Fibroblast of skin of right quadriceps (primary cell): ENCODE measurements at places on chromosomes 13 and 19.

DNA sequence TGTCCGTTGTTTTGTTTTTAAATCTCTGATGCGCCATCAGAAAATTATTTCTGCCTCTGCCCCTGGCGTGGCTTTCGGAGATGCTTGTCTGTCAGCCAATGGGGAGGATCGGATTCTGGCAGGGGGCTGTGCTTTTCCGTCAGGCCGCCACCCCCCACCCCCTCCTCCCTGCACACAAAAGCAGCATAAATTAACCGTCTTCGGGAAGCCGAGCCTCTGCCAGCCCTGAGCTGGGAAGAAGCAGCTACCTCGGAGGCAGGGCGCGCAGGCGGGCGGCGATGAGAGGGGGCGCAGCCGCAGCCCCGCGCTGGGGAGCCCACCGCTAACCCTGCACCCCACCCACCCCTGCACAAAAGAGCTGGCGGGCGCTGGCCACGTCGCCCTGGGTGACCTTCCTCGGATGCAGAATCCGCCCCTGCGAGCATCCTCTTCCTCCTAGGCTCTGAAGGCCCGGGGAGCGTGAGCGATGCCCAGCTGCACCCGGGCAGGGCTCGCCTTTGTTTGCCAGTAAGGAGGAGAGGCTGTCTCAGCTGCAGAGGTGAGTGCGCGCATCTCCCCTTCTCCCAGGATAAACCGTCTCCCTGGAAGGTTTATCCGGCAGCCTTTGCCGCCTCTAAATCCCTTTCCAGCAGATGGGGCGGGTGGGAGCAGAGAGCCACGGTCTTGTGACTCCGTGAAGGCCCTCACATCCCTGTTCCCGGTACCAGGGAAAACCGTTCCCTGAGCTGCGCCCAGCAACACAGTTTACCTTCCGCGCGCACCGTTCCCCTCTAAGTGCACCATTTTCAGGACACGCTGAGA lies at the start of gene ATCAY:
TSS of gene ATCAY (plus strand) at position 215 of the 801 bp plus-strand sequence. CDS start 5,083 bp downstream, outside the sequence.
- DNase-seq = peak; percentile 4

GRCh38 chr13:30338952-30339351 lies 31.6 kb upstream of the KATNAL1 start:
- DNase-seq = no peak

- no peak for DNase-seq
These were observed 68.4 kb upstream of the ANKRD10 start for GRCh38 chr13:110983241-110983640.

GRCh38 chr19:9018163-9018875 lies 8.1 kb upstream of the MUC16 start:
- no peak for DNase-seq

GRCh38 chr13:79913141-79913827 lies 427.6 kb downstream of the SPRY2 start:
- no peak for DNase-seq

GRCh38 chr13:100881291-100881864 lies 206.8 kb upstream of the TMTC4 start:
- DNase-seq = peak; percentile 72

GRCh38 chr19:45253396-45254027 lies 2.4 kb downstream of the MARK4 start:
- DNase-seq = no peak

DNA sequence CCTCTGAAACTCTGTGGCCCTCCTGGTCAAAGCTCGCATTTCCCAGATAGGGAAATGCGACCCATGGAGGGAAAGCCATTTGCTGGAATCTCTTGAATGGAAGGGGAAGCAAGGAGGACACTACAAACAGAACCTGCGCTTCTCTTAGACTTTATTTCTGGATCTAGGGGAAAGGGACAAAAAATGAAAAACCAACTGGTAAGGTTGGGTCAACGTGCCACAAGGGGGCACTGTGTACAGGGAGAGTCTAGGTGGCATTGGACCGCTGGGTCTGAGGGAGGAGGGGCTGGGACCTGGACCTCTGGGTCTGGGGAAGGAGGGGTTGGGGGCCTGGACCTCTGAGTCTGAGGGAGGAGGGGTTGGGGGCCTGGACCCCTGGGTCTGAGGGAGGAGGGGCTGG lies 5.0 kb downstream of the KLK4 start:
- DNase-seq = no peak

DNA sequence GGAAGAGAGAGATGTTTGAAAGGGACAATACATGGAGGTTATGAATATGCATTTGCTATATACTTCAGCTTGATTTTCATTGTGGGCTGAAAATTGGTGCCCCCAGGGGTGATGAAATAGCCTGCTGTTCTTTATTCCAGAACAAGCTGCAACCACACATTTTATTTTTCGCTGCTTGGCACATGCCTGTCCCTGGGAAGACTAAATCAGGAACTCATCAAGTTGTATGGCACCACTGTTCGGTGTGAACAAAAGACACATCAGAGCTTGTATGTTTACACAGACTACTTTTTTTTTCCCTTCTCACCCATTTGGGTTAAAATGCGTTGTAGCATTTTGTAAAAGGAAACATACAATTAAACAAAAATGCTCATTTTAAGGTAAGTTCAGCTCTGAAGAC lies 230.7 kb downstream of the NALCN start:
- DNase-seq = no peak

- peak; percentile 29 for DNase-seq
These were observed 51.9 kb downstream of the DNM2 start for GRCh38 chr19:10769533-10770491.

DNA sequence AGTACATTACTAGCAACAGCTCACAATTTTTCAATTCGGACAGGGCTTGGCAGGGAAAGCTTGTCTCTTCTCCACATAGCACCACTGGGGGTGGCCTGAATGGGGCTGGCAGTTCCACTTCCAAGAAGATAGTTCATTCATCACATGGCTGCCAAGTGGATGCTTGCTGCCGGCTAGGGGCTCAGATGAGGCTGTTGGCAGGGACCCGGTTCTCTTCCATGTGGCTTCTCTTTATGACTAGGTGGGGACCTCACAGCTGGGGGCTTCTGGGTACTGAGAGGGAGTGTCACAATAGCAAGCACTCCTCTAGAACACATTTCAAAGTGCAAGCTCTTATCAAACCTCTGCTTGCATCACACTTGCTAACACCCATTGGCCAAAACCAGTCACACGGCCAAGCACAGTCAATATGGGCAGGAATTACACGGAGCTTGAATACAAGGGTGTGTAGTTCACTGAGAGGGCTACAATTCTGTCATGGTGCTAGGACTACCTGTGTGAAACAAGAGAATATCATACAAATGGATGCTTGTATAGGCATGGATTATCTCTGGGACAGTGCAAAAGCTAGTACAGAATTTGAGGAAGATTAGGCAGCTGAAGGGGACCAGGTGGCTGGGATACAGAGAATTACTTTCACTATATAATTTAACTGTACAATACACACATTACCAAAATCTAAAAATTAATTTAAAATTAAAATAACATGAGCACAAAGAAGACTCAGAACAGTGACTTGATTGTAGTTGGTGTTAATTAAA lies 32.3 kb downstream of the ATP7B start:
- DNase-seq = no peak

DNA sequence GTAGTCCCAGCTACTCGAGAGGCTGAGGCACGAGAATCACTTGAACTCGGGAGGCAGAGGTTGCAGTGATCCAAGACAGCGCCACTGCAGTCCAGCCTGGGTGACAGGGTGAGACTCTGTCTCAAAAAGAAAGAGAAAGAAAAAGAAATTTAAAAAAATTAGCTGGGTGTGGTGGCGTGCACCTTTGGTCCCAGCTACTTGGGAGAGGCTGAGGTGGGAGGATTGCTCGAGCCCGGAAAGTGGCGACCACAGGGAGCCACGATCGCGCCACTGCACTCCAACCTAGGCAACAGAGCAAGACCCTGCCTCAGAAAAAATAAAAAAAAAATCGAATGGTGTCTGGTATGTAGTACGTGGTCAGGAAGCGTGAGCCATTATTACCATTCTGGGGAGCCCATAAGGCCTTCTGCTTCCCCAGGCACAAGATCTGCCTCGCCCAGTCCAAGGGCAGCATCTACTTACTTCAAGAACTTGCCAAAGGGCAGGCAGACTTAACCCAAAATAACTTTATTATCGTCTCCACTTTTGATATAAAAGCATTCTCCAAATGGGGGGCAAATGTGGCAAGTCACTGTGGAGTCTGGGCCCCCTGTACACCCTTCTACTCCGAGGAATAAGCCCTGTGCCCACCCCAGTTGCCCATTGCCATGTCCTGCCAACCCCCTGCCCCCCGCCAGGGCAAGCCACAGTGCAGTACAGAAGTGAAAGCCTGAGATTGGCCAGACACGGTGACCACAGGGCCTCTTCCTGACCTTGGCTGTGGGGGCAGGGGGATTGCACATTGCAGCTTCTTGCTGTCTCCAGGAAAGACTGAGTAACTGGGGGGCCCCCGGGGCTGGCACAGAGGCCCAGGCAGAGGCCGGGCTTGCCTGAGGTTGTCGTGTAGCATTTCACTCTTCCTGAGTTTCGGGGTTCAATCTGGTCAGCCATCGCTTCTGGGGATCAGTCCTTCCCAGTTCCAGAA lies 12.6 kb downstream of the CCL25 start:
- DNase-seq = no peak

DNA sequence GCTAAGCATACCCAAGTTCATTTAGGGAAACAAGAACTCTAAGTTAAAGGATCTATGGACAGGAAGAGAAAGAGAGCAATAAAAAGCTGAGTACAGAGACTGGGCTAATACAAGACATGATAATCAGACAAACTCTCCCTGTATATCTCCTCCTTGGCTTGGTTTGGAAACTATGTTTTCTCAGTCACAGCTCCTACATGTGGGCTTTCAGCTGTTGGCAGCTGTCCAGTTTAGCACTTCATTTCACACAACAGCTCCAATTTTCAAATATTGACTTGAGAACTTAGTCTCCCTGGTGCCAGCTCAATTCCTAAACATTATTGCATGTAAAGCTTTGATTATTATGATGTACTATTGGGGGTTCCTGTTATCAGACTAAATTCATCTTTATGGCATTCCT lies 222.8 kb upstream of the OBI1 start:
- no peak for DNase-seq

GRCh38 chr13:59681636-59682311 lies 482.0 kb downstream of the DIAPH3 start:
- no peak for DNase-seq

DNA sequence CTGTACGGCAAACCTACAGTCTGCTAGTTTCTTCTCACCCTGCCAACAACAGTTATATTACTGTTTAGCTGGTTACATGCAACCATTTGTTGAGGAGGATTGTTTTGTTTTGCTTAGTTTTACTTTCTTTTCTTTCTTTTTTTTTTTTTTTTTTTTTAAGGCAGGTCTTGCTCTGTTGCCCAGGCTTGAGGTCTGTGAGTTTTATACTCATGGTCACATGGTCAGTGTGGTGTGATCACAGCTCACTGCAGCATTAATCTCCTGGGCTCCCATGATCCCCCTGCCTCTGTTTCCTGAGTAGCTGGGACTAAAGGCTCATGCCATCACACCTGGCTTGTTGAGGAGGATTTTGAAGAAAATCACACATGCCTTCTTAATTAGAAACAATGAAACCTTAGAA lies 505.6 kb downstream of the GPC5 start:
- no peak for DNase-seq

DNA sequence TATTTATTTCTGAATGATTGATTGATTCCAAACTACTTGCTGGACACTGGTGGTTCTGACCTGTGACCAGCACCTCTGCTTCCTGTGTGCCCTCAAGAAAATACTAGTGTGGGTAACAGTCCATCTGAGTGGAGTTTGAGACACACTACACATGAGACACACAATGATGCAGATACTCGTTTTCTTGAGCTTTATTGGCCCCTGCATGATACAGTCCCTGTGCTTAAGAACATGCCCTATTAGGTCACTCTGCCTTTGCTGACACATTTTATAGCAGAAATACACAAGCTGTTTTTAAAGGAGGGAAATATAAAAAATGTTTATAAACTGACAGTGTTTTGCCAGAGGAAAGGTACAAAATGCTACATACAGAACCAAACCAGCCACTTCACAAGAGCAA lies 126.9 kb downstream of the STK24 start:
- no peak for DNase-seq

DNA sequence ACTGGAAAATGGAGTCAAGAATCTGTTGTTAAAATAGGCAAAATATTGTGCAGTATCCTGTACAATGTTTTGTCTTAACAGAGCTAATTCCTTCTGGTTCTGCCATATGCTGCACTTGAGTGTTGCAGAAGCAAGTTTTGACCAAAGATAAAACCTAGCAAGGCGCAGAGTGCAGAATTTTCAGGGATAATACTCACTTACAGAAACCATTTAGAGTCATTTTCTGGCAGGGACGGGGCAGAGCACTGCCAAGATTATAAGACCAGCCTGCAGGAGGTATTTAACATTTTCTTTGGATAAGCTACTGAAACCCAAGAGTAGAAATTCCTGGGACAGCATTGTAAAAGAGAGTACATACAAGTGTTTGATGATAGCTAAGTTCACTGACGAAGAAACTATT lies 159.5 kb upstream of the EDNRB start:
- no peak for DNase-seq
